IPS-NIHi11 (cell line): ENCODE measurements at places on chromosomes 7 and 10.

- DNase-seq: no peak
These were observed 99.7 kb downstream of the COL28A1 start for GRCh38 chr7:7435978-7436377.

DNA sequence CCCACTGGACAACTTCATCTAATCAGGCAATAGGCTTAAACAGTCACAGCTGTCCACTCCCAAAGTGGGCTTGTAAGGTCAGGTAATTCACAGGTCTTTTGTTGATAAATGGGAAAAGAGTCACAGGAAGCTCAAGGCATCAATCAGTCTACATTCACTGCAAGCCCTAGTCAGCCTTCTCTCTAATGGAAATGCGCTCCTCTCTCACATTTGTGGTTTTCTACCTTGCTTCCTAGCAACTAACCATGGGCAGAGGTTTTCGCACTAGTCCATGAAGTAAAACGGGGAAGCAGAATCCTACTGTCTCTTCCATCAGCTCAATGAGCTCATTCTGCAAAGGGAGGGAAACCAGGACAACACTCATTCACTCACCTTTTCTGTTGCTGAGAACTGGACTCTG lies 53.5 kb upstream of the APBB1IP start:
- DNase-seq: no peak

DNA sequence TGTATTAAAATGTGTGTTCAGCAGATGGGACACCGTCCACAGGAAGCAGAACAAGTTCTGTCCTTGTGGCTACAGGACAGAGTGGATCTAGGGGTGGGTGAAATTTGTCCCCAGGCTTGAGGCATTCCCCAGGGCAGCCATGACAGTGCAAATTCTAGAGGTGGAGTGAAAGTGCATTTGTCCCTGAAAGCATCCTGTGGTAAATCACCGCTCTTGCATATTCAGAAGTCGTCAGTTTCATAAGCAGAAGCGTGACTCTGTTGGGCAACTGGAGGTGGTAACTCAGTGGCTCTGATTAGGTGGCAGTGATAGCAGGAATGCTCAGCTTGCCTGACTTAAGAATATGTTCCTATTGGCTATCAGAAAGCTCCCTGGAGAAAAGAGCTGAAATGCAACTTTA lies 96.6 kb downstream of the SNX10 start:
- no peak for DNase-seq

GRCh38 chr10:29176845-29177832 lies 111.7 kb upstream of the LYZL1 start:
- no peak for DNase-seq

DNA sequence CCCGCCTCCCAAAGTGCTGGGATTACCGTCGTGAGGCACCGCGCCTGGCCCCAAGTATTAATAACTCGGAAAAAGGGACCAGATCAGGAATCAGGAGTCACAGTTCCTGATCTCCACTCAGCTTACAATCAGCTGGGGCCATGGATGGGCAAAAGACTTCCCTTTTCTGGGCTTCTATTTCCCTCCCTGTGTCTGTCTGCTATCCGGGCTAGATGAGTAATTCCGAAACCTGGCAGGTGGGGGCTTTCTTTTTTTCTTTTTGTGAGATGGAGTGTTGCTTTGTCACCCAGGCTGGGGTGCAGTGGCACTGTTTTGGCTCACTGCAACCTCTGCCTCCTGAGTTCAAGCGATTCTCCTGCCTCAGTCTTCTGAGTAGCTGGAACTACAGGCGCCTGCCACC lies 11.6 kb downstream of the RPS24 start:
- no peak for DNase-seq

DNA sequence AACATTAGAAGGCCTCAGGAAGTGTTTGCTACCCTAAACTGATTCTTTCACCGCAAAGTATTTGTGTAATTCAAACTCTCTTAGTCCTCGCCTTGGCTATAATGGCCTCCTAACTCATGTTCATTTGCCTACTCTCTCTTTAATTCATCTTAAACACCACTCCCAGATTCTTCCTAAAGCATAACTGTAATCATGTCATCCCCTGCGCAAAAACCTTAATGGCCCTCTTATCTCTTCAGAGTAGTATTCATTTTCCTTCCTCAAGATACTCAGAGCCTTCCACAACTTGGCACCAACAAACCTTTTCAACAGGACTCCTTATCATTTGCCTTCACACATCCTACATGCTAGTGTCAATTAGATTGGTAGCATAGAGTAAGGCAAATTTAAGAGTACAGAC lies 42.9 kb downstream of the CSTF2T start:
- no peak for DNase-seq

DNA sequence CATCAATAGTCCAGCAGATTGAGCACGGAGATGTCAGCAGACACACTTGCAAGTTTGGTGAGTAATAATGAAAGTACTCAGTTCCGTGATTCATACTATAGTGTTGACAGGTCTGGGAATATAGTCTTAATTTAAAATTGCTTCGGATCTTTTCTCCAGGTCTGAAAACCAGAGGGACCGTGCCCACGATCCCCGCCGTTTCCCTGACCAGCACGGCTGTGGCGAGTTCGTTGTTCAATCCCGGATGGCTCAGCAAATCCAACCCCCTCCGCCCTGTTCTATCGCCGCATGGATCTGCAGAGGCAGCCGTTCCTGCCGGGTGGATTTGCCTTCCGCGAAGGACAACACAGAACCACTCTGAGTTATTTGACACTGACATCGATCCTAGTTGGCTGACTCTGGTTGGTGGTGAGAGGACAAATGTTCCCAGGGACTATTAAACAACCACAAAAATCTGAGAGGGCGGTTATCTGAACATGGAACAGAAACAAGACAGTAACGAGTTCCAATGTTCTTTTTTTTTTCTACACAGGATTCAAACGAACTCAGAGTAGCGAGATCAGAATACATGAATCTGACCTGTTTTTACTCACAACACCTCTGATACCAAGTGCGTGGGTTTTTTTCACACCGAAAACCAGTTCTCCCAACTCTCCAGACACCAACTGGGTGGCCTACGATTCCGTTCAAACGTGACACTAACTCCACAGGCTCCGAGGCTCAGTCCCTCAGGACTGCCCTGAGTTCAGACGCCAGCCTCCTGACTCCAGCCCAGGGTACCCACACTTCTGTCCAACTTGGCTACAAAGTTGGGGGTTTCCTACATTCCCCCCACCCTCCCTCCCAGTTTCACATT lies 52.7 kb downstream of the RBM17 start:
- DNase-seq: no peak

DNA sequence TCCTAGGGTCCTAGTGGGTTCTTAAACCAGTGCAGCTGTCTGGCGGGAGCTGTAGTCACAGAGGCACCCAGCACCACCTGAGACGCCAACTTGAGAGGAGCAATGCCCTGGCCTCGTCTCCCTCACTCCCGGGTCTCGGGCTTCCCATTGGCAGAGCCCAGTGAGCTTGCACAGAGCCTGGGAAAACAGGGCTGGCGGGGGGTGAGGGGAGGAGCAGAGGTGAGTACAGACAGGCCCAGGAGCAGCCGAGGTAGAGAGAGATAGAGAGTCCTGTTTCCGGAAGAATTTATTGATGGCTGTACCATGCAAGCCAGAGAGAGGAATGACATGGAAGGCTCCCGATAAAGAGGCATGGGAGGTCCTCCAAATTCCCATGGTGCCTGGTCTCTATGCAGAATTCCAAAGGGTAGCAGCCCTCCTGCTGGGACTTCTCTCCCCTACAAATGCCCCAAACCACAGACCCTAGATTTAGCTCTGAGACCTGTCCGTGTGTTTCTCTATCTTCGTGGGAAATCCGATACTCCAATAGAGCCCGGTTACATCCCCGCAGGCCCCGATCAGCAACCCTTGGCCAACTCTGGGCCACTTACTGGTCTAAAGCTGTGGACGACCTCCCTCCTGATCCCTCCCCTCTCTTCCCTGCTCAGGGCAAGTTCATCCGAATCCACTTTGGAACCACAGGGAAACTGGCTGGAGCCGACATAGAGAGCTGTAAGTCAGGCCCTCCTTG lies 20.3 kb upstream of the MYH16 start:
- DNase-seq: no peak

- no peak for DNase-seq
These were observed 67.8 kb upstream of the CDK13 start for GRCh38 chr7:39882148-39882784.

GRCh38 chr10:106226828-106227227 lies 937.7 kb downstream of the SORCS1 start:
- no peak for DNase-seq

- DNase-seq: no peak
These were observed 48.1 kb upstream of the GATA3 start for GRCh38 chr10:8006274-8006999.

DNA sequence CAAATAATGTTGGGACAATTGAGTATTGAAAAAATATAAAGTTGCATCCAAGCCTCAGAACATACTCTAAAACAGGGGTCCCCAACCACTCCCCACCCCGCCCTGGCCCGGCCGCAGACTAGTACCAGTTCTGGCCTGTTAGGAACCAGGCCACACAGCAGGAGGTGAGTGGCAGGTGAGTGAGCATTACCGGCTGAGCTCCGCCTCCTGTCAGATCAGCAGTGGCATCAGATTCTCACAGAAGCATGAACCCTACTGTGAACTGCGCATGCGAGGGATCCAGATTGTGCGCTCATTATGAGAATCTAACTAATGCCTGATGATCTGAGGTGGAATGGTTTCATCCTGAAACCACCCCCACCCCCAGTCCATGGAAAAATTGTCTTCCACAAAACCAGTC lies 19.4 kb downstream of the HIPK2 start:
- no peak for DNase-seq

GRCh38 chr7:99918959-99919813 lies at the start of gene TRIM4:
Gene TRIM4 (minus strand): TSS chr7:99919530. CDS start chr7:99919401, 129 bp downstream.
- DNase-seq: peak; percentile 86
